ENCODE measurements at places on chromosomes 6 and 20. TPM values are rescaled to one million over a fixed set of nuclear protein-coding genes. Genes with fewer than 3 reads are reported as not detected.

APOM gene
- total RNA-seq: 2.1 TPM

CD83 gene
- total RNA-seq: 1.5 TPM

MACROD2 gene
- total RNA-seq: 2.1 TPM

NFKBIL1 gene
- total RNA-seq: 7.8 TPM

TBPL1 gene
- 14.7 TPM for total RNA-seq

SLC17A3 gene
- total RNA-seq: not detected

EEF1A2 gene
- total RNA-seq: 3.1 TPM

GATA5 gene
- not detected for total RNA-seq

KCNQ2 gene
- not detected for total RNA-seq

OR2B6 gene
- total RNA-seq: not detected

DNA sequence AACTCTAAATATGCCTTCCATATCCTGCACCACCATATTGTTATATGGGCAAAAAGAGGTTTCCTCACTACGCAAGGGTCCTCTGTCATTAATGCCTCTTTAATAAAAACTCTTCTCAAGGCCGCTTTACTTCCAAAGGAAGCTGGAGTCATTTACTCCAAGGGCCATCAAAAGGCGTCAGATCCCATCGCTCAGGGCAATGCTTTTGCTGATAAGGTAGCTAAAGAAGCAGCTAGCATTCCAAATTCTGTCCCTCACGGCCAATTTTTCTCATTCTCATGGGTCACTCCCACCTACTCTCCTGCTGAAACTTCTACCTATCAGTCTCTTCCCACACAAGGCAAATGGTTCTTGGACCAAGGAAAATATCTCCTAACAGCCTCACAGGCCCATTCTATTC lies 30.3 kb upstream of the ZBTB22 start:
- no peak for DNase-seq

DNA sequence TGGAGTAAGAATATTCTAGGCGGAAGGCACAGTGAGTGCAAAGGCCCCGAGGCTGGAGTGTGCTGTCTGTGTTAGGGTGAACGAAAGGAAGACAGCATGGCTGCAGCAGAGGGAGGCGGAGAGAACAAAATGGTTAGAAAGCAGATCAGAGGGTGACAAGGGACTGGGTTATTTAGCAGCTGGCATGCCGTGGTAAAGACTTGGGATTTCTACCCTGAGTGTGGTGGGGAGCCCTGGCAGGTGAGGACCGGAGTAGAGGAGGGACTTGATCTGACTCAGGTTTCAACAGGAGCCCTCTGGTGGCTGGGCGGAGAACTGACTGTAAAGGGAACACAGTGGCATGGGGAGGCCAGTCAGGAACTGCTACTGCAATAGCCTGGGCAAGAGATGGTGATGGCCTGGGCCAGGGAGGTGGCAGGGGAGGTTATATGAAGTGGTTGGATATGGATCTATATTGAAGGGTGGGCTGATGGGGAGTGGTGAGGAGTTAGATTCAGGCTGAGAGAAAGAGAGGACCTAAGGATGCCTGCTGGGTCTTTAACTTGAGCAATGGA lies 38.0 kb downstream of the PIM1 start:
- peak; percentile 30 for DNase-seq

DNA sequence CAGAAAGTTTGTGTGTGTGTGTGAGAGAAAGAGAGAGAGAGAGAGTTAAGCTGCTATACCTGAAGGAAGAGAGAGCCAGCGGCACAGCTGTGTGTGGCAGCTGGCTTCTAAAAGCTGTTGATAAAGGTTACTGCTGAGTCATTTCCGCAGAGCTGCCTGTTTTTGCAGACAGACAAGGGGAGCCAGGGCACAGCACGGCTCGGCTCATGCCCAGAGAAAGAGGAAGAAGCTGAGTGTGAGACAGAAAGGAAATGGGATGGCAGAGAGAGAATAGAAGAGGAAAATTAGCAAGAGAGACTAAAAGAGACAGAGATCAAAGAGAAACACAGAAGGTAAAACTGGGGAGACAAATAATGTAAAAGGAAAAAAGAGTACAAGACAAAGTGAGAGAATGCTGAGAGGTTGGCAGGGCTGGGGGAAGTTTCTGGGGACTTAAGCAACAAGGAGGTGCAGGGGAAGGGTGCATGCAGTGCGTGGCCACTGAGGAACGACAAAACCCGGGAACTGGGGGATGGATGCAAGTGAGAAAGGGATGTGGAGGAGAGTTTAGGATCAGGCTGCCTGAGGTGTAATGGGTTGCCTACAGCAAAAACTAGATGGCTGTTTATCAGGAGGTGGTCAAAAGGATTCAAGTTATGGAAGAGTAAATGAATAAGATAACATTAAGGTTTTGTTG lies 22.7 kb downstream of the HLA-A start:
- DNase-seq: peak; percentile 63

DNA sequence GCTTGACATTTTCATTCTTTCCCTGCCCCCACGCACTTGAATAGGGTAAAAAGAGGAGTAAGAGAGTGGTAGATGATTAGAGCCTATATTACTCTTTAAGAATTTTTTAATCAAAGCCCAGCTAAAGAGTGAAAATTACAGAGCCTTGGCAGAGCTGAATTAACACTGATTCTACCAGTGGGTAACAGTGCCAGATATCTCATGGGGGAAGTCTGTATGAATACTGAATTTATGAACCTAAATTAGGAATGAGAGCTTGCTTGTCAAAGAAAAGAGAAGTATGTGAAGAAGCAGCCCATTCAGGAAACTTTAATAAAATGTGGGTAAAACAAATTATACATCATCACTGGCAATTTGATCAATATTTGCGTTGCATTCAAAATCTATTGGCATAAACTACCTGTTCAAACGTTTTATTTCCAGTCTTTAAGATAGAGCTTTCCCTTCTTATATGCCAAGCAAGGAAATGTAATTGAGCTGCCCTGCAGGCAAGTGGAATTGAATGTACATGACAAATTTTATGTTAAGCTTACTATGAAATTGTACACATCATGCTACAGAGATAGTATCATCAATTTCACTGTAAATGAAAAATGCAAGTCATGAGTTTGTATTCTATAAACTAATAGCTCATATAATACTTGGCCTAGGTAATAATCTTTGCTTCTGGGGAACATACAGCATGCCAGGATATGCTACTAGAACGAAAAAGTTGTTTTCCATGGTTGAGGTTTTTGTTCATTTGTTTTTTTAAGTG lies 14.5 kb downstream of the SOBP start:
- no peak for DNase-seq

DNA sequence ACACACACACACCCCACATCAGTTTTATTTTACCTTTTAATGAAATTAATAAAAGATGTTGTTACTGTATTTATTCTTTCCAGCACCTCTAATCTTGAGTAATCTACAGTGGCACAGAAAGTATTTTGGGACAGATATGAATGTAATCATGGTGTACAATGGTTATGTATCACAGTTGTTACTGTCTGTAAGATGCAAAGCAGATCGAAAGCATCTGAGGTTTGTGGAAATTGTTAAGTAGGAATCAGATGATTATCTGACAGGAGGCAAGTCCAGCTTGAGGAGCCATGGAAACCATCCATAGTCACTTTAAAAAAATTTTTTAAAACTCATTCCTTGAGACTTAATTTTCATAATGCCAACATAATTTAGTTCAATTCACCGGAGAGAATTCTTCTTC lies 636.3 kb upstream of the MARCKS start:
- no peak for DNase-seq

GRCh38 chr6:39188571-39188970 lies 40.7 kb downstream of the KCNK5 start:
- DNase-seq: no peak

GRCh38 chr6:41785689-41786450 lies 1.6 kb upstream of the TOMM6 start:
- DNase-seq: no peak

DNA sequence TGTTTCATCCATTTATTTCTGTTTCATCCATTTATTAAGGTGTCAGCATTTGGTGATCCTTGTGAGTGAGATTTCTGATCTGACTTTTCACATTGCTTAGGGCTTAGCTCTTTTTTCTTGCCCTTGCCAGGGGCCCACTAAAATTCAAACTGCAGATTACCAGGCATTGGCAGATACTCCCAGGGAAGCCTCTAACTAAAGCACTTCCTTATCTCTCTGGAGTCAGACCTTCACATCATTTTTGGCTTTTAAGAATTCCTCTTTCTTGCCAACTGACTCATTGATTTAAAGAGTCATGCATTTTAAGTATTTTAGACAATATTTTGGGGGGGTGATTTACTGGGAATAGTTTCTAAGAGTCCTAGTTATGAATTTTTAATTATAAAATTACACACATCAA lies 2.6 kb upstream of the WFDC8 start:
- no peak for DNase-seq

DNA sequence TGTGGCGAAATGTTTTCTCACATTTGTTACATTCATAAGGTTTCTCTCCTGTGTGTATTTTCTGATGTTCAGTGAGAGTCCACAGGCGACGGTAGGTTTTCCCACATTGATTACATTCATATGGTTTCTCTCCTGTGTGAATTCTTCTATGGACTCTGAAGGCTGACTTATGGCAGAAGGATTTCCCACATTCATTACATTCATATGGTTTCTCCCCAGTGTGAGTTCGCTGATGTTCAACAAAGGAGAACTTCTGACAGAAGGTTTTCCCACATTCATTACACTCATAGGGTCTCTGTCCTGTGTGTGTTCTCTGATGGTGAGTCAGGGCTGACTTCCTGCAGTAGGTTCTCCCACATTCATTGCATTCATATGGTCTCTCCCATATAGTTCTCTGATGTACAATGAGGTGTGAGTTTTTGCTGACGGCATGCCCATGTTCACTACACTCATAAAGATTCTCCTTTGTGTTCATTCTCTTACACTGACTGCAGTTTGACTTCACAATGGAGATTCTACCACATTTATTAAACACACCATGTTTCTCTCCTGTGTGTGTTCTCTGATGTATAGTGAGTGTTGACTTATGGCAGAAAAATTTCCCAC lies 11.9 kb downstream of the ZNF334 start:
- no peak for DNase-seq

Measured in esophagus squamous epithelium (tissue), 5 donors.